NCI-H1092 treated with DMSO at 0.1 percent for 48 hours (cell line): ENCODE measurements at places on chromosomes 16 and 17.

- no peak for DNase-seq
Measured at GRCh38 chr17:48542698-48543106, 2.2 kb downstream of the HOXB2 start.

GRCh38 chr16:72474501-72475123 is 302.7 kb upstream of the PMFBP1 start:
- DNase-seq, result no peak

DNA sequence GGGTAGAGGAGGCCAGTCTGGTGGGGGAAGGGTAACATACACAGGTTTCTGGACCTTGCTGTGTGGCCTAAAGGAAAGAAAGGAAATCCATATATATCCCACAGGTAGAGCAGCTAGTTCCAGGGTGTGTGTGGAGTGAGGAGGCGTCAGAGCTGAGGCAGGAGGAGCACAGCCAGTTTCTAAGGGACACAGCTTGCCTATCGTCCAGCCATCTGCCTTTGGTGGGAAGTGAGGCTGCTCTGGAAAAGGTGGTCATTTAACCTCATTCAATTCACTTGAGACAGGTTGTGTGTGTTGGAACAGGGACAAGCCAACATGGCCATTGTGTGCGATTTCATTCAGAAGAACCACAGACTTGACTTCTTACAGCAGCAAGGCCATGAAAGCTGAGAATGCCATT is 36.9 kb upstream of the ERN1 start:
- no peak for DNase-seq

GRCh38 chr17:38729886-38730525 is at the start of gene CISD3:
CISD3 (plus strand) TSS chr17:38730341; CDS start chr17:38730359, 18 bp downstream.
- DNase-seq, result peak; percentile 76

DNA sequence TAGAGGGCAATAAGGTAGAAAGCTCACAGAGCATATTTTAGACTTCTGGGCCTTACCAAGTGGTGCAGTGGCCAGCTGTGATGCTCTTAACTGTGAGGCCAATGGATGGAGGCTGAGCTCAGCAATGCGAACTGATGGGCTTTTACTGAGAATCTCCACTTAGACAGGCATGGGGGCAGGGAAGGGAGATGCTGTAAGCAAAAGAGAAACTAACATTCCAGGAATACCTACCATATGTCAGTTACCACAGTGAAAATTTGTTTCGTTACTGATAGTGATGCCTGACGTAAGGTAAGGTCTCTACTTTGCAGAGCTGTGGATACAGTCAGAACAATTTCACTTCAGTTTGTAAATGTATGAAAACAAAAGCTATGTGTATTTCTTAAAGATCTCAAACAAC is 250.6 kb upstream of the ZFHX3 start:
- no peak for DNase-seq

- peak; percentile 71 for DNase-seq
Measured at GRCh38 chr16:82580298-82580890, 46.4 kb upstream of the CDH13 start.

DNA sequence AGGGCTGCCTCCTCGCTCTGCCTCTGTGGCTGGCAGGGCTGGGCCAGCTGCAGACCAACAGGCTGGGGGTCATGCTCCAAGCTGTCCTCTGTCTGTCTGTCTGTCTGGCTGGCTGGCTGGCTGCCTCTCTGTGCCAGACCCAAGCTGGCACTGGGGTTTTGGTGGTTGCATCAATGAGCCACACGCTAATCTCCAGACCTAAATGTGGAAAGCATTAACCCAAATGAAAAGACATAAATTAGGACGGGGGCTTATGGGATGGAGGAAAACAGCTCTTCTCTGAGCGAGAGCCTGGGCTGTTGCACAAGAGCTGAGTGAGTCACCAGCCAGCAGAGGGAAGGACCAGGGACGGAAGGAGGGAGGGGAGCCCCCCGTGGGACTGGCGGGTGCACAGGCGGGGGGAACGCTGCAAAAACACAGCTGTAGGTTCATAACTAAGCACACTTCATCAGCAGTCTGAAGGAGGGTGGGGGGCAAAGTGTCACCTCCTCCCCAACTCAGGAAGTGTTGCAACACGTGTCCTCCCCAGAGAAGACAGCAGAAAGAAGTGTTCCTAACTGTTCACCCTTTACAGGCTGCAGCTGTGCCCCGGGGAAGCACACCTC is 83.4 kb downstream of the GAS7 start:
- no peak for DNase-seq

GRCh38 chr17:36183001-36183971 is 6.8 kb upstream of the TBC1D3B start:
- no peak for DNase-seq

DNA sequence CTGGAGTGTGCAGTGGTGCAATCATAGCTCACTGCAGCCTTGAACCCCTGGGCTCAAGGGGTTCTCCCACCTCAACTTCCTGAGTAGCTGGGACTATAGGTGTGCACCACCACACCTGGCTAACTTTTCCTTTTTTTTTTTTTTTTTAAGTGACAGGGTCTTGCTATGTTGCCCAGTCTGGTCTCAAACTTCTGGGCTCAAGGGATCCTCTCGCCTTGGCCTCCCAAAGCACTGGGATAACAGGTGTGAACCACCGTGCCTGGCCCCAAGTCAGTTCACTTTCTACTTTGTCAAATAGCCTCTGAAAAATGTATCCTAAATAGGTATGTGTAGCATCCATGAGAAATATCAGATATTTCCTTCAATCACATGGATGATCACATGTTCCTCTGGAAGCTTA is 9.9 kb upstream of the NFAT5 start:
- no peak for DNase-seq

- DNase-seq, result no peak
Measured at GRCh38 chr16:14303639-14304394, 232.7 kb downstream of the MRTFB start.

DNA sequence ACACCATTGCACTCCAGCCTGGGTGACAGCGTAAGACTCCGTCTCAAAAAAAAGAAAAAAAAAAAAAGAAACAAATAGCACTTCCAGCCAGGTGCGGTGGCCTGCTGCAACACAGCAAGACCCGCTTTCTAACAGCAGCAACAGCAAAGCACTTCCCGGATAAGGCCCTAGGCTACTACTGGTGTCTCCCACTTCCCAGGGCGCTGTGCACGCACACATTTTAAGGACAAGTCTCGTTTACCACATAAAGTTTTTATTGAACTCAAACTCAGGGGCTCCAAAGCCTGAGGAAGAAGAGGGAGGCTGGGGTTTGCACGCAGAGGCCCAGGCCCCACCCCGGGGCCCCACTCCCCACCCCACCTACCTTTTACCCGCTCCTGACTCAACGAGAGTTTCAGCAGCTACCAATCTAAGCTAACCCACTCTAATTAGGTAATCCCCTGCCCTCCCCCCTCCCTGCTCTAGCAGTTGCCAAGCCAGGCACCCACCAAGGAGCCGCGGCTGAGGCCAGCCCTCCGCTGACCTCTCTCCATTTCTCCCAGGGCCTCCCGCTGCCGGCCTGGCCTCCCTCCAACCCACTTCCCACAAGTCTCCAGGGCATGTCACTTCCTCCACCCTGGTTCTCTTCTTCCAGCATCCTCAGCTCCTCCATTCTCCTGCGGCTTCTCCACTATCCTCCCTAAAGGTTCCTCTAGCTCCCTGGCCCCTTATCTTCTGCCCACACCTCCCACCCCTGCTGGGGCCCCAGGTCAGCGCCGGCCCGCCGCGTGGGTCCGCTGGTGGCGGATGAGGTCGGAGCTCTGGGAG is 2.4 kb downstream of the ZNF768 start:
- no peak for DNase-seq

DNA sequence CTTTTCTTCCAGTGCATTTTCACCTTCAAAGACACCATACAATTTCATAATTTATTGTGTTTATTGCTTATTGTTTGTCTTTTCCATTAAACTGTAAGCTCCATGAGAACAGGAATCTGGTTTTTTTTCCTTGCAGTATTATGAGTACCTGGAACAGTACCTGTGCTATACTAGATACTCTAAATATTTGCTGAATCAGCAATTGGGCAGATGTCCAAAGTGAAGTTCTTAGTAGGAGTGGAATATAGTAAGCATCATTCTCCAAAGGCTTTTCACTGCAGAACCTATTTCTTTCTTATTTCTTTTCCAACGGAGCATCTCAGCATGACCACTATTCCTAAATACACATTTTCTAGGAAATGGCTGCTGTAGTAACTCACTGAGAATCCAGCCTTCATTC is 269.0 kb upstream of the CCL2 start:
- no peak for DNase-seq

- DNase-seq, result no peak
Measured at GRCh38 chr17:75003957-75004355, 8.5 kb upstream of the MRPL58 start.

DNA sequence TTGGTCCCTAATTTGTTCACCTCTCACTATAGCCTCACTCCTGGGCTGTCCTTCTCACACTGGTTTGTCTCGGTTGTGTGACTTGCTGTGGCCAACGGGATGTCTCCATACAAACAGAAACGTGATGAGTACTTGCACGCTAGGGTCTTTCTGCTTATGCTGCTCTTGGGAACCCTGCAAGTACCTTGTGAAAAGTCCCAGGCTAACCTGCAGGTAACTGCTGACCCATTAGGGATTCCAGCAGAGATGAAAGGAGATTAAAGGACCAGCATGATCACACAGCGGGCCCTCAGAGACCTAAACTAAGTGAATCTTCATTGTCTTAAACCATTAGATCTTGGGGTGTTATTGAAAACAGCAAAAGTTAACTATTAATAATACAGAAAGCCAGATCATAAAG is 562.8 kb upstream of the GOT2 start:
- DNase-seq, result no peak

- no peak for DNase-seq
Measured at GRCh38 chr16:88376835-88377726, 5.7 kb upstream of the ZNF469 start.

GRCh38 chr16:9946022-9946720 is 236.1 kb downstream of the GRIN2A start:
- DNase-seq, result no peak

DNA sequence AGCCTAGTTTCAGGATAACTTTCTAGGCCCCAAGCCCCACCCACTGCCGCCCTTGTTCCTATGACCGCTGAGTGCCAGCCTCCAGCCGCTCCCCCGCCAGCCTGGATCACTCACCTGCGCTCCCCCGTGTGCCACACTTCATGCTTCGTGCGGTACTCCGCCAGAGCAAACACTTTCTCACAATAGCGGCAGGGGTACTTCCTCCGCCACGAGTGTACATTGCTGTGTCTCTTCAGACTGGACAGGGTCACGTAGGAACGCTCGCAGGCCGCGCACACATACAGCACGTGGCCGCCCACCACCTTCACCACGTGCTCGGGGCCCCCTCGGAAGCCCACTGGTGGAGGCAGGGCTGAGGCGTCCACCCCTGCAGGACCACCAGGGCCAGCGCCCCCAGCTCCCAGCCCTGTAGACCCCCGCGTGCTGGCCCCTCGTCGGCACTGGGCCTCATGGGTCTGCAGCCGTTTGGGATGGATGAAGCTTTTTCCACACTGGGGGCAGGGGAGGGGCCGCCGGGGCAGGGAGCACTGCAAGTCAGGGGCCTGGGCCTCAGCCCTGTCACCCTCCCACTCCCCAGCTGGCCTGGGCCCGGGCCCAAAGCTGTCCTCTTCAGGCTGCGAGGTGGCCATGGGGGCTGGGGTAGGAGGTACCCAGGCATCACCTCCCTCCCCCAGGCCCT is 13.7 kb downstream of the ZBTB4 start:
- DNase-seq, result no peak

- no peak for DNase-seq
Measured at GRCh38 chr17:1460233-1460632, 4.2 kb upstream of the CRK start.

DNA sequence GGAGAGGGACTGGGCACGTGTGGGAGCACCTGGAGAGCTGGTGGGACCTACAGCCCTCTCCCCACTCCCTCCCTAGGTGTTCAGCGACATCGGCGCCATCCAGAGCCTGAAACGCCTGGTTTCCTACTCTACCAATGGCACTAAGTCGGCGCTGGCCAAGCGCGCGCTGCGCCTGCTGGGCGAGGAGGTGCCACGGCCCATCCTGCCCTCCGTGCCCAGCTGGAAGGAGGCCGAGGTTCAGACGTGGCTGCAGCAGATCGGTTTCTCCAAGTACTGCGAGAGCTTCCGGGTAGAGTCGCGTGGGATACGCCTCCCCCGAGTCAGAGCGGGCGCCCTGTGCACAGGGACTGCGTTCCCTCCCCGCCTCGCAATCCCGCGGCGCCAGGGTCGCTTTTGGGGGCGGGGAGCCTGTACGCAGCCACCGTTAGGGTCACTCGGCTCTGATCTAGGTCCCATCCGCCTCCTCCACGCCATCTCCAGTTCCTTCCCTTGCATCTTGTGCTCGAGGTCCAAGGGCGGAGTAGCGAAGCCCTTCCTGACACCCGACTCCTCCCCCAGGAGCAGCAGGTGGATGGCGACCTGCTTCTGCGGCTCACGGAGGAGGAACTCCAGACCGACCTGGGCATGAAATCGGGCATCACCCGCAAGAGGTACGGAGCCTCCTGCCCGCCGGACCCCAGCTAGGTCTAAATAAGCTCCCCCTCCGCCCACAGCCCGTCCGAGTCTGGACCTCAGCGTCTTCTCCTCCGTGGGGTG is 13.0 kb downstream of the SARM1 start:
- no peak for DNase-seq

GRCh38 chr16:14502256-14502875 is 127.7 kb downstream of the PARN start:
- no peak for DNase-seq

- DNase-seq, result no peak
Measured at GRCh38 chr17:21313320-21313719, 28.8 kb downstream of the MAP2K3 start.

DNA sequence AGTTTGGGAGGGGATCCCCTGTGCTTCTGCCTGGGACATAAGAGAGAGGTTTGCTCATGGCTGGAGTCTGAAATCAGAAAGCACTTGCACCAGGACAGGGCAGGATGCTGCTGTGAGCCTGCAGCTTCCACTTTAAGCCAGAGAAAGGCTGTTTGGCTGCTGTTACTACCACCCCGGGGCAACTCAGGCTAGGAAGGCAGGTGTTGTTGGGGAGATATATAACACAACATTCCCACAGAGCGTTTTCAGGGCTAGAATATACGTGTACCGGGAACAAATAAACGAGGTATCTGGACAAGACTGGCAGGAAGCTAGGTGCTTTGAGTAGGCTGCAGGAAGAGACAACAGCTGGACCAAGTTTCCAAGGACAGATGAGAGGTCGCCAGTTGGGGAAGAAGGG is 313.3 kb upstream of the CCL2 start:
- DNase-seq, result no peak

DNA sequence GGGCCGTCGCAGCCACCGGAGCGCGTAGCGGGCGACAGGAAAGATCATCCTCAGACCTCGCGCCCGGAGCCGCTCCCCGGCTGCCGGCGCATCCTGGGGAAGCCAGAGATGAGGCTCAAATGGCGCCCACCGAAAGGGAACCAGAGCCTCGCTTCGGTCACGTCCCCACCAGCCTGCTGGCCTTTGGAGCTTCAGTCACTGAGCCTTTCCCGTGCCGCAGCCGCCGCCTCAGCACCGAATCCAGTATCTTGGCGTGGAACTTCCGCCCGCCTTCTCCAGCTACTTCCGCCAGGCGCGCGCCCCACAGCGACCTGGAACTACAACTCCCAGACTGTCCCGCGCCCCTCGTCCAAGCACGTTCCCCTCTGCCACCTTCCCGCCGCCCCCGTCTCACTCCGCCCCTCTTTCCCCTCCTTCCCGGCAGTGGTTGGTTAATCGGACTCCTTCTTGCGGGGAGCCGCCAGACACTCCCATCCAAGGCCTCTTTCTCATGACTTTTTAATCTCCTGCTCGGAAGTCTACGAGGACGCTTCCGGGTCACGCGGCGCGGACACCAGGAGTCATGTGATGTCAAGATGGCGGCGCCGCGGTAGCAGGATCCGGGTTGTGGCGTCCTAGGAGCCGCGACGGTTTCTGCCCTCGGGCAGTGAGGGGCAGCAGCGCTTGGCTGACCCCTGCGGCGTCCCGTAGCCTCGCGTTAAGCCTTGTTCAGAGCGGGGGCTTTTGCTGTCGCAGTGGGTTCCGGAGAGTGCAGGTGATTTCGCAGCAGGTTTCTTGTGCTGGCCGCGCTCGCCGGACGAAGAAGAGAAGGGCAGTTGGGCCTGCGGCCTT is at the start of the genes SMCR8 and TOP3A:
TSS of gene SMCR8 (plus strand) at position 563 of the 831 bp plus-strand sequence. CDS start 497 bp downstream, outside the sequence.
TSS of gene TOP3A (minus strand) at position 264 of the 831 bp plus-strand sequence. CDS start at position 48, 216 bp downstream.
- peak; percentile 85 for DNase-seq
